Activated CD8-positive, alpha-beta memory T cell treated with anti-CD3 and anti-CD28 coated beads, Interleukin-2, amount 10 ng/mL, durations not matched to agents 7 days and 5 days (primary cell): ENCODE measurements at places on chromosomes 11 and 22.

GRCh38 chr11:11408436-11409221, 55.6 kb upstream of the CSNK2A3 start:
- no peak for DNase-seq

DNA sequence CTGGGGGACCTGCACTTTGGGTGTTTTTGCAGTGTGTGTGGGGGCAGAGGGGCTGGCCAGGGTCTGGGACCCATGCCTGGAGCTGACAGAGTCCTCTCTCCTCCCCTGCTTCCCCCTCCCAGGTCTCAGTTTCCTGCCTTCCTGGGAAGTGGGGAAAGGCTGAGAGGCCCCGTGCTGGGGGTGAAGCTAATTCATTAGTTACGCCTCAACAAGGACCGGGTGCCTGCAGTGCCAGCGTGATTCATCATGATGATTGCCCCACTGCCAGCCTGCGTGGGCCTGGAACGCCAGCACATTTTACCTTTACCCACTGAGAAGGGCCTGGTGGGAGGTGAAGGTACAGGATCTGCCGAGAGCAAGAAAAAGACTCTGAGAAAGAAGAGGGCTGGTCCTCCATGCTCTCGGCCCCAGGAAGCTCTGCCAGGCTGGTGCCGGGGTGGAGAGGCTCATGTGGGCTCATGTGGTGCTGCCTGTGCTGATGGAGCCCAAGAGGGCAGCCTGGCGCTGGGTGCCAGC, 2.9 kb upstream of the LRRC10B start:
- no peak for DNase-seq

GRCh38 chr11:44267750-44268613, 42.0 kb downstream of the ALX4 start:
- no peak for DNase-seq

DNA sequence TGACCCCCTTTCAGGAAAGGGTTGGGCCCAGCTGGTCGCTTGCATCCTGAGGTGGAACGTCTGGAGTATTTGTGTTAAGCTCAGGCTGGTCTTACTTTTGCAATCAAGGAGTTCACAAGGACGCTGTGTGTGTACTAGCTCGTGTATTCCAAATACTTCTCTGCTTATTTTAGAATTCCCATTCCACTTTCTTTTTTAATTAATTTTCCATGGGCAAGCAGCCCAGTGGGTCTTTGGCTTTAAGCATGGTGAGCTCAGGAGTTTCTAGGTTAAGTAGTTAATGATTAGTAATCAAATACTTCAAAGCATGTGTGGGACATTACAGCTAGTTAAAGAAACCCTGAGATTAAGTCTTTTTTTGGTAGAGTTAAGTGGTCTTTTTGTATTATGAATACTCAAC, 68.6 kb downstream of the CSNK2A3 start:
- no peak for DNase-seq

DNA sequence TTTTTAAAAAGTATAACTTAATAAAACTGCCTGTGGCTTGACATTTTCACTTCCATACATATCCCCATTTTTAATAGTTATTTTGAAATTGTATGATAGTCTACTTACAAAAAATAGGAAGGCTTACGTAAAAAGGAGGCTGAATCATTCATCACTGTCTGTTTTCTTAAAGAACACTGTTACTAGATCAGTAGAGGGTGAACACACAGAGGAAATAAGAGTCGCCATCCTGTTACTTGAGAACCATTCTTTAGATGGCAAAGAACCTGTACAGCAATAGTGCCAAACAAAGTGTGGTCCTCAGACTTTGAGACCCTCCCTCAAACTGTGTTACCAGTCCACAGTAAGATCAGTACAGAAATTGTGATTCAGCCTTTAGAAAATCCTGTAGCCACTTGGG, 180.7 kb downstream of the PGR start:
- no peak for DNase-seq

- no peak for DNase-seq
These were observed 3.2 kb downstream of the CARNS1 start for GRCh38 chr11:67418476-67419281.

DNA sequence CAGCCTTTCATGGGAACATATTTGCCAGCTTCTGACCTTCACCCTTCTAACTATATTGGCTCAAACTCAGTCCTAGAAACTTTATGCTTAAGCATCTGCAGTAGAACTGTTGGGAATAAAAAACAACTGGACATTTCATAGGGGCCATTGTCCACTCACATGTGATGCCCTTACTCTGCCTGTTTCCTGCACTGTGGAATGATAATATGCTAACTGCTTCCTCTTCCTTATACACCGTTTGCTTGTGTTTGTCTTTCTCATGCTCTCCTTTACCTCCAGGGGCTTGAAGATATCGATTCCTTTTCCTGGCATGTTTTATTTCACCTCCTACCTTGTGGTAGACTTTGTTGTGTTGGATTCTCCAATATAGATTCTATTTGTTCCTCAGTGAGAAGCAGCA, 333.0 kb upstream of the DDI1 start:
- no peak for DNase-seq
